ENCODE measurements at places on chromosomes 6 and 20.
A peak's percentile ranks its signal among the peaks of the same experiment; 100 is the strongest.

GRCh38 chr20:53901497-53902096 lies 168.8 kb downstream of the BCAS1 start:
- no peak for DNase-seq

GRCh38 chr6:15280028-15280427 lies 34.2 kb downstream of the JARID2 start:
- no peak for DNase-seq

DNA sequence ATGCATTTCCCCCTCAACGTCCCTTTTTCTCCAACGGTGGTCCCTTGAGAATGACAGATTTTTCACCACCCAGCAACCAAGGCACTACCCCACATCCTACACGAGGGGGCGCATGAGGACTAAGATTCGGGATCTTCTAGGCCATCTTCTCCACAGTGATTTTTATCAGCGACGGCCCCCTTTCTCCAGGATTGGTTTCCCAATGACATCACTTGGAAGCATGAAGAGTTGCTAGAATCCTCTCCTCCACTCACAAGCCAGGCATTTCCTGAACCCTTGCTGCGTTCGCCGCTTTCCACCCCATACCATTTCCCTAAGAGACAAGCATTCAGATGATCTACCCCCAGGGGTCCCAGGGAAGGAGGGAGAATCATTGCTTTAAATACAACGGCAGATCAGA lies 252.0 kb downstream of the HIVEP2 start:
- peak; percentile 52 for DNase-seq

GRCh38 chr20:59598625-59599310 lies 5.6 kb upstream of the PHACTR3 start:
- no peak for DNase-seq

- DNase-seq, result no peak
Observed at GRCh38 chr6:89859744-89860143, 30.1 kb downstream of the CASP8AP2 start.

GRCh38 chr6:142861711-142862110 lies 83.3 kb downstream of the HIVEP2 start:
- no peak for DNase-seq

GRCh38 chr6:169398342-169399105 lies 144.9 kb upstream of the THBS2 start:
- no peak for DNase-seq

DNA sequence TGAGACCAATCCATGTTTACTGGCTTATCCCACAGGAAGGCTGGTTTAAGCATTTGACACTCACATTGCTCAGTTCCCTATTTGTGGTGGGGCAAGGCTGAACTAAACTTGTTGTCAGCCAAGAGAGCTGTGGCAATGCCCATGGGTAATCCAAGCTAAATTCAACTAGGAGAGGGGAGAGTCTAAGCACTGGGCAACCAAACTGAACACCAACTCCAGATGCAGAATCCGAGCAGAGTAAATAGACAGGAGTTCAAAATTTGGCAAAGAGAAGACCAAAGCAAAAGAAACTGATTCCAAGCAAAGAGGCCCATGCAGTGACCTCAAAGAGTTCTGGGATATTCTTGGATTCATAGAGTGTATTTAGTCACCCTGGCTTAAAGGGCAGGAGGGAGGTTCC lies 106.5 kb upstream of the NT5E start:
- no peak for DNase-seq

GRCh38 chr20:18639501-18639979 lies 51.7 kb downstream of the DTD1 start:
- DNase-seq, result no peak

DNA sequence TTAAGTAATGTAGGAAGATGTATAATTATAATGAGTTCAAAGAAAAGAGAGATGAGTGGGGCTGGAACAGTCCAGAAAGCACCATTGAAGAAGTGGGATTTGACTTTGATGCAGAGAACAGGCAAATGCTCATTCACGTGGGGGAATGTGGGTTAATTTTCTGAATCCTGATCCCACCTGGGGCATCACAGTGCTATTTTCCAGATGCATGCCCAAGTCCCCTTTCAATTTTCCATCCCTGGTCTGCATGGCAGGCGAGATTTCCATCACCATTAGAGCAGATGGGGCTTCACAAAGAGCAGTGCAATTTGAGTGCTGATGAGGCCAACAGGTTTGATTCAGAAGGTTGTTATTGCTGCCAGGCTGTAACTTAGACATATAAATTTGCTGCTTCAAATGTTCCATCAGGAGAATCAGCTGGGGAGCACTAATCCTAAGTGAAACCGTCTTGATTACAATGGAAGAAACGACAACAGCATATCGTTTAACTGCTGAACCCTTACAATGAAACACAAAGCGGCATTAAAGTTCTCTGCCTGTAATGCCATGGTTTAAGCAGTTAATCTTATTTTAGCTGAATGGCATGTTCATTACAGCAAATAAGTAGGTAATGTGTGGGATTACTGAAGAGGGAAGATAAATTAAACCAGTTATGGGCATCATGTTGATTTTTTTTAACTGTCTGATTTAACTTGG lies 45.2 kb downstream of the OSTM1 start:
- no peak for DNase-seq

DNA sequence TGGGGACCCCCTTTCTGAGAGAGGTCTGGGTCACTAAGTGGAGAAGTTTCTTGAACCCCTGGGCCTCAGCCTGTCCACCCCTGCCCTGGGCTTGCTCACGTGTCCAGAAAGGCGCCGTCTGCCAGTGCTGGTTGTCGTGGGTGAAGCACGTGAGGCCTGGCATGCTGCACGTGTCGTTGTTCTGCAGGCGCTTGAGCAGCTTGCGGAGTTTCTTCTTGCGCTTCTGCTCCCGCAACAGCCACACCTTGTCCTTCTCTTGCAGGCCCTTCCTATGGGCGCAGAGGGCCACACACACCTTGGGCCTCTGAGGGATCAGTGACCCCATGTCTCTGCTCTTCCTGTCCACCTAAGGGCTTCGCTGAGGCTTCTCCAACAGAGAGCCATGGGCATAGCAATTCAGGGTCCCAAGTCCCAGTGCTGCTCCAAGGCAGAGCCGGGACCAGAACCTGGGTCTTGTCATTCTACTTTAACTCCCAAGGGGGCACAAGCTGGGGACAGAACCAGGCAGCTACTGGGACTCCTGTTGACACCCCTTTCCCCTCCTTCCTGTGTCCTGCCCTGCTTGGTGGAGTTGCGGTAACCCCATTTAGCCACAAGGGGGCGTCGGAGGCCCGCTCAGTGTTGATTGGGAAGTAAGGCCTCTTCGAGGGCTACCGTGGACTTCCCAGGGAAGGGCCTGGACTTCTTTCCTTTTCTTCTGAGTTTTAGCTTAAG lies 121.8 kb downstream of the SULF2 start:
- DNase-seq, result peak; percentile 12

DNA sequence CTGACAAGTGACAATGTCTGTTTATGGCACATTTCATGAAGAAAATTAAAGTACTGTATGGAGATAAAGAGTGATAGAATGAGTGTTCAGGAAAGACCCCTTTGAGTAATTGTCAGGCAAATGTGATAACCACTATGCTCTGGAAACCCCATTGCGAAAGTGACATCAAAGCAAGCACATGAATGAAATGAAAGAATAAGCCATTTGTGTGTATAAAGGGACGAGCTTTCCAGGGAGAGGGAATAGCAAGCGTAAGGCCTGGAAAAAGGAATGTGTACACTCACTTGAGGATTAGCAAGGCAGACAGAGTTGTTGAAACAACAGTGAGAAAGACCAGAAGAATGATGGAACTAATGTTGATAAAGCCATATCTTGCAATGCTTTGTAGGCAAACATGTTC lies 490.0 kb downstream of the GRIK2 start:
- no peak for DNase-seq

GRCh38 chr6:83221889-83222479 lies 28.8 kb downstream of the RWDD2A start:
- DNase-seq, result peak; percentile 66

GRCh38 chr20:31669876-31670275 lies 32.2 kb downstream of the COX4I2 start:
- DNase-seq, result no peak

DNA sequence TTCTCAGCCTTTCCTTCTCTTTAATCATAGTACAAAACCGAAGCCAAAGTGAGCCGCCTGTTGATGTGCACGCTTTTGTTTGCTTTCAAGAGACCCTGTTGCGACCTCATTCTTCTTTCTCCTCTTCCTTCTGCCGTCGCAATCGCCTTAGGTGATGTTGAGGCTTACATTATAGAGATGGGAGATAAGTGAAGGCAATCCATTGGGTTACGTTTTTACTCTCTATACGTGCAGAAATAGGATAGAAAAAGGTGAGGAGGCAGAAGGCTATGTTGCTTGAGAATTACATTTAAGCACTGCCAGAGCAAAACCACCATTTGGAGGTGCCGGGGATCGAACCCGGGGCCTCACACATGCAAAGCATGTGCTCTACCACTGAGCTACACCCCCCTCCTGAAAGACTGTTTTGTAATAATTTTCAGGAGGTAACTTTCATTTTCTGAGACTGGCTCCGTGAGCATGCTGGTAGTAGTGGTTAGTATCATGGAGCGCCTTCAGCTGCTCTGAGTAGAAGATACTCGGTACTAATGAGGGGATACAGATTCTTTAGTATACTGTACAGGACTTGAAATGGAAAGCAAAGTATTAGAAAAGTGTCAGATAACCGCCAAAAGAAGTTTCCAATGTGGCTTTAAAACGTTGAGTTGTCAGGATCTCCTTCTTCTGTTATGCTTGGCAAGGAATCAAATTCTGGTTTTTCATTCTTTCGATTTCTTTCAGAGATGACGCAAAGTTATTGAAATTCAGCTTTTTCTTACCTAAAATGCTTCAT lies 165.6 kb downstream of the TRIM27 start:
- no peak for DNase-seq

DNA sequence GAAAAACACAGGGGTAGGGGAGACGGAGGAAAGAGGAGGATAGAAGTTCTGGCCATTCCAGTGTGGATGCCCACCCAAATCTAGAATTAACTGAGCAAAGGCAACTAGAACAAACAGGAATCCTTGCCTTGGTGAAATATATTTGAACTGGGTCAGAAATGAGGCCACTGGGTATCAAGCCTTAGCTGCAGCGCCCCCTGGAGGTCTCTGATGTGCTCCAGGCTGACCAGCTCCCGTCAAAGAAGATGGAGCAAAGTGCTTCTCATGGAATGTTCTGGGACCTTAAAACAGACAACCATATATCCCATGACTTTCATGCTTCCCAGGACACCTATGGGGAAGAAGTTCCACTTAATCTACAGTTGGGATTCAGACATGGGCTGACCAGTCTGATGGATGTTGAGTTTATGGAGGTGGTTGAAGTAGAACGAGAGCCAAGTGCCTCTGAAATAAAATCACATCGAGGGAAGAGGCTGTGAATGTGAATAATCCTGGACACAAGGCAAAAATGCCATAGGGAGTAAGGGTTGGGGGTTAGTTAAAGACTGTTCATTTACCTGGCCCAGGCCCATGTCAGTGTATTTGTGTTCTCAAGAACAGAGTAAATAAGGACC lies 50.4 kb downstream of the HLA-DPB1 start:
- DNase-seq, result no peak

DNA sequence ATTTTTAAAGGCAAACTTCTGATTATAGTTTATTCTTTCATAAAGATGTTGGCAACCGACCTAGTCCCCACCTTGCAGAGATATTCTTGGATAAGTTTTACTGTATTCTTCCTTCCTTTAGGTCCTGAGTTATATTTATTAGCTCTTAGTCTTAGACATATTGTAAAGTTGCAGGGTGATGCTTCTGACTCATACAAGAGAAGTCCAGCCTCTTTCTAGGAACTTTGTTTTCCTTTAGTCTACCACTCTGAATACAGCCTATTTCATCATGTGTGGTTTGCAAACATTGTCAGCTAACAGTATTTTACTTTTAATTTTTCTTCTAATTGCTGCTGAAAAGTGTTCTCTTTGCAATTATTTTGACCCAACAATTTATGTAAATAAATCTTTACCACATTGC lies 686.7 kb downstream of the COL12A1 start:
- DNase-seq, result no peak

- no peak for DNase-seq
Observed at GRCh38 chr20:40600441-40601219, 88.4 kb downstream of the MAFB start.
